ENCODE measurements at places on chromosomes 7 and 10.

- DNase-seq = no peak
Observed at GRCh38 chr7:8205031-8205387, 57.0 kb downstream of the ICA1 start.

DNA sequence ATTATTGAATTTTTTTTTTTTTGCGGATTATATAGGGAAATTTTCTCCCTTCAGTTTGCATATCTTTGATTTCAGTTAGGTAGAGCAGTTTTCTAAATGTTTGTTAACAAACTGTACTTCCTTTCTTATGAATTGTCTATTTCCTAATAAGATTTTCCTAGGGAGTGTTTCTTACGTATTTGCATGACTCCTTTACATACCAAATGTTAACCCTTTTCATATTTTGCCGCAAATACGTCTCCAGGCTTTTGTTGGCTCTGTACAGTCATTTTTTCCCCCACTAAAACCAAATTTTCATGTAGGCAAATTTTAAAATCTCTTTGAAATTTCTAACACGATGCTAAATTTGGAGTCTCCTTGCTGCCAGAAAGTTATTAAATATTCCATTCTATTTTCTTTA, 1.9 kb upstream of the FRAT2 start:
- no peak for DNase-seq

DNA sequence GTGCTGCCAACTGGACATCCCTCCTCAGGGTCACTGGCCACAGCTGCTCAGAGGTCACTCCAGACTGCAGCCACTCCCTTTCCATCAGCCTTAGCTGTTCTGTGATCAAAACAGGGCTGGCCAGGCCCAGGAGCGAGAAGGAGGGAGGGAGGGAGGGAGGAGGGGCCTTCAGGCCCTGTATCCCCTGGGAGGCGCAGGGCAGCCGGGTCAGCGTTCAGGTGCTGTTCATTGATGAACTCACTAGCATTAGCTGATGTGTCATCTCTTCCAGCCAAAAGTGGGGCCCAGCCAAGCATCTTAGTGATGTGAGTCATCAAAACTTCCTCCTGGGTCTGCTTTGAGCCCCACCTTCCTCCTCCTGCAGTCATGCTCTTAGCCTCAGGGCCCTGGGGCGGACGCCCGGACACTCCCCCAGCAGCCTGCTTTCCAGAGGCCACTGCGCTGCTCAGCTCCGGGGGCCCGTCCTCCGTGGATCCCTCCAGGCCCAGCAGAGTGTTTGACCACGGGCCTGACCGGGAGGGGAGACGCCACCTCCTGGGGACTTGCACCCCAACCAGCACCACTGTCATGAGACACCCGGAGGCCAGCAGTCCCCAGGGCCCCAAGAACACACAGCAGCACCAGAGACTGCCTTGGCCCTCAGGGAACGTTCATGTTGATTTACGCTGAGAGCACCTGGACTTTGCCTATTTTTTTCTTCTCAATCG, 149.2 kb downstream of the PRKAG2 start:
- DNase-seq = peak; percentile 92

- DNase-seq = no peak
Observed at GRCh38 chr7:132437730-132438129, 138.5 kb downstream of the PLXNA4 start.

DNA sequence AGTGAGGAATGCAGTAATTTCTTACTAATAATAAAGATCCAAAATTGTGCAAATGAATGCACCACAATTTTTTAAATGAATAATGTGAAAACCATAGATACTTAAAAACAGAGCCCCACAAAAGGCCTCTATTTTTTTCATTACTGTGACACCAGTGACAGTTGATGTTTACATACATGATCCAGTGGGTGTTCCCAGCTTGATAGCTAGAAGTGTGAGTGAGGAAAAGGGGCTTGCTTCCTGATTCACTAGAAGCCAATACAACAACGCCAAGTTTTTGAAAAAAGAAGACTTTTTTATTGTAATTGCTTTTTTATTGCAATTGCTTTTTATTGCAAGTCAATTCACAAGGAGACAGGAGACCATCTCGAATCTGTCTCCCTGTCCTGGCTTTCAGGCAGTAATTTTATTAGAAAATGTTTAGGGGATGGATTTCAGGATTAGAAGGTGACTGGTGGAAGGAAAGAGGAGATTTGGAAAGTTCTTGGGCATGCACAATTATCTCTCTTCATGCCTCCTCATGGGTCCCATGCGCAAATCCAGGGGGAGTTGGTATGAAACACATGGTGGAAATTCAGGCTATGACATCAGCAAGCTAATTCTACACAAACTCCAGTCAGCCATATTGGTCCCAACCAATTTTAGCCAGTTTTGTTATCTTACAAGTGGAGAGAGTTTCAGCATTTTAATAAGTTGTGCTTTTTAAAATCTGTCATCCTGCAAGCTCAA, 44.4 kb upstream of the ZNF438 start:
- DNase-seq = no peak

GRCh38 chr7:156764016-156764669, 123.6 kb downstream of the RNF32 start:
- DNase-seq = no peak

GRCh38 chr7:143131781-143132180, at the start of gene PIP:
Gene PIP, plus strand, starts transcription at chr7:143132077. Its CDS starts 40 bp downstream, at chr7:143132117.
- DNase-seq = no peak

GRCh38 chr10:114367351-114368056, 36.8 kb downstream of the AFAP1L2 start:
- no peak for DNase-seq

DNA sequence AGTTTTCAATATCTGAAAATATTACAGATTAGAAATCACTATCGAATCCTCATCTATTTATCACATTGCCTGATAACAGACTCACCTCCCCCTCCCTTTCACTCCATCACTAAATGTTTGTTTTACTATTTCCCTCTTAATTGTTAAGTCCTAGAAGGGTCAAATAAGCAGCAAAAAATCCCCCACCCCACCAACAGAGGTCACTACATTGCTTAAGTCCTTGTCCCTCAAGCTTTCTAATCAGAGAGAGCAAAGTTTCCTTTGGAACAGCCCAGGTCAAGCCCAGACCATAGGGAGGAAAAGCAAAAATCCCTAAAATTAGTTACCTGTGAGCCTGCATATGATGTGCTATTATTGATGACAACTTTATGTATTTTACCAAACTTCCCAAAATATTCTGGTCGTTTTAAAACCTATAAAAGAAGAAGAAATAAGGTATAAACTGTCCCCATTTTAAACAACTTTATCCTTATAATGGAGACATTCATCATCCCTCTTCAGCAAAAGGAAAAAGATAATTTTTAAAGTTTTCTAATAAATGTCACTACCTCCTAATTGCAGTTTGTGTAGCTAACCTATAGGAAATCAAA, 95.0 kb downstream of the CNOT4 start:
- no peak for DNase-seq
